ENCODE measurements at places on chromosomes 7 and 10.
A peak's percentile ranks its signal among the peaks of the same experiment; 100 is the strongest.

GRCh38 chr7:36639826-36640225 lies 84.5 kb downstream of the AOAH start:
- DNase-seq: no peak

GRCh38 chr10:59670269-59670668 lies 39.4 kb downstream of the SLC16A9 start:
- no peak for DNase-seq

- peak; percentile 50 for DNase-seq
Measured at GRCh38 chr7:31408140-31408729, 67.7 kb upstream of the NEUROD6 start.

DNA sequence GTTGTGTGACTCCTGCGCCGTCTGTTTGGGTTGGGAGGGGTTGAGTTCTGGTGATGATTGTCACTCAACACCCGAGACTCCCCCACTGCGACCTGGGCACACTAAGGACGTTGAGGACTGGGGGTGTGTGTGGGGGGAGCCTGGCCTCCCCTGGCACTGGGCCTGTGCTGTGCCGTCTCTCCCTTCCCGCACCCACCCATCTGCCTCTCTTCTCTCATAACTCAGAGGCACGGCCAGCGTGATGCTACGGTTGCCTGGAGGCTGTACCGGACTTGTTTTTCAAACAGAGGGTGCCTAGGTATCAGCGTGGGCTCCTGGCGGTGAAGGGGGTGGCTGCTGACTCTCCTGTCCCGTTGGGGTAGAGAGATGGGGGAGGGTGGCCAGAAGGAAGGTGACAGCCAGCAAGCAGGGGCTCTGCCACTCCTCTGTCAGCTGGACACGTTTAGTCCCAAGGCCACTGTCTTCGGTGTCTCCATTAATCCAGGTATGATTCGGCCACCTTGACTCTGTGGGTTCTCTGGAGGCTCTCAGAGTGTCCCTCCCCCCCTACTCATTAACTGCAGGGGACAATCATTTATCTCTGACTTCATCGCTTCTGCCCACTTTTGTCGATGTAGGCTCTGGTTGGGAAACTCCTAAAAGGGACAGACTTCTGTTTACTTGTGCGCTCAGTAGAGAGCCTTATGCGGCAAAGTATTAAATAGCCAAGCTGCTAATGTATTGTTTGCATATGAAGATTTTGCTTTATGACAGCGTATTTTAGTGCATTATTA lies 56.5 kb upstream of the PFKFB3 start:
- no peak for DNase-seq

DNA sequence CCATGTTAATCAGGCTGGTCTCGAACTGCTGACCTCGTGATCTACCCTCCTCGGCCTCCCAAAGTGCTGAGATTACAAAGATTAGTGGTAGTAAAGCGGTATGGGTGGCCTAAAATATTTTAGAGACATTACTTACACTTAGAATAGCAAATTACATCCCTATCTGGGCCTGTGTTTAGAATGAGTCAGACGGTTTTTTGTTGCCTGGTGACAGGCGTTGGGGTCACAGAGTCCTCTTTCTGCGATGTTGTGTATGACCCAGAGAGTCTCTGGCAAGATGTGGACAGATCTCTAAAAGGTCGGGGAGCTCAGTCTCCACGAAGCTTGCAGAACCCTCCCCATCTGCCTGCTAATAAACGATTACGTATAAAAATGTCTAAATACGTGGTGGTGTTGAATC lies 39.6 kb upstream of the PRKCQ start:
- DNase-seq: no peak

DNA sequence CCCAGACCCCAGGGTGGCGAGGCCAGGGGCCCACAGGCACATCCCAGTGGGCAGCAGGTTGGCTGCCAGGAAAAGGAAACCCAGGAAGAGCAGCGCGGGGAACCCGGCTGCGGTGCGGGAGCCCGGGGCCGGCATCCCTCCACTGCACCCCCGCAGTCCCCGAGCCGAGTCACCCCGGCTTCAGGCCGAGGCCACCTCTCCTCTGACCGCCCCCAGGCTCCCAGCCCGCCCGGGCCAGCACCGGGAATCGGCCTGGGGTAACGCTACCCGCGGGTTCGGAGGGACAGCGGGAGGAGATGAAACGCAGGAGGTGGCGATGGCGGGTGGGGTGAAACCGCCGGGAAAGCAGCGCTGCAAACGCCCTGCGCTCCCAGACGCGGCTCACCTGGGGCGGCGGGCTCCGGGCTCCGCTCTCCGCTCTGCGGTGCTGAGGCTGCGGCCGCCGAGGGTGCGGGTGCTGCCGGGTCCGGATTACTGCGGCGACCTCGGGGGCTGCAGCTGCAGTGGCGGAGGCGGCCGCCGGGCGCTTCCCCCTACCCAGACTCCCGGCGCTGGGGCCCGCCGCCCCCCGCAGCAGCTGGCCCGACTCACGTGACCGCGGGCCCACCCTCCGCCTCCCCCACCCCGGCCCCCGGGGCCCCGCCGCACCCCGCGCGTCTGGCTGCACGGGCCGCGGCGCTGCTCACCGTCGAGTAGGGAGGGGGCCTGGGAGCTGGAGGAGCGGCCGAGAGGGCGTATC lies at the start of gene SCRN1:
Gene SCRN1, minus strand, starts transcription at position 545 of the 739 bp plus-strand sequence. CDS start 20,734 bp downstream, outside the sequence.
- peak; percentile 13 for DNase-seq

GRCh38 chr7:93119191-93119905 lies 1.6 kb upstream of the SAMD9 start:
- DNase-seq: no peak

- DNase-seq: no peak
Measured at GRCh38 chr7:73668886-73669230, 1.2 kb downstream of the VPS37D start.

- DNase-seq: no peak
Measured at GRCh38 chr7:22194658-22195273, 162.2 kb downstream of the RAPGEF5 start.

DNA sequence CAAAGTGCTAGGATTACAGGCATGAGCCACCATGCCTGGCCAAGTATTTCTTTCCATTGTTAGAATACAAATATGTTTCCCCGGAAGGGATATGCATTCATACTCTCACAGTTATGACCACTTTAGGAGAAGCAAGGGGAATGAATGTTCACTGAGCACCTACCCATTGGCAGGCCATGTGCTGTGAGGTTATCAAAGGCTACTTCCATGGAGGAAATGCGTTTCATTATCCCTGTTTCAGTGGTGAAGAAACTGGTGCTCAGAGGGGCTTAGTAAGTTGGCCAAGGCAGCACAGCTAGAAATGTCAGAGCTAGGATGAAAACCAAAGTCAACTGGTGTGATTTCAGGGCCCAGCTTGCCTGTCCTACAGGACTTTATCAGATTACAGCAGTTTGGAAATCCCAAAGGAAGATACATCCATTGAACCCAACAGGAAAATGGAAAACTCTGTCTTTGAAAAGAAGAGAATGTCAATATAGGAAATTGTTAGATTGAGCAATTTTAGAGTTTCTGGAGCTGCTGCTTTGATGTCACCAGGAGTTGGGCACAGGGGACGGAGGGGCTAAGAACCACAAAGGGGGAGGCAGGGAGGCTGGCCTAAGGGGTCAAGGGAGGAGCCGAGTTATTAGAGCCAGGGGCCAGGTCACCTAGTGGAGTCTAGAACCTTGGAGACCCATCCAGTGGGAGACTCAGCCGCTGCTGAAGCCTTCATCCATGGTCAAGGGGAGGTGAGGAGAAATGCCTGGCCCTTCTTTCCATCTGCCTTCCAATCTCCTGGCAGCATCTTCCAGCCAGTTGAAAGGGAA lies 319.8 kb downstream of the FRMD4A start:
- DNase-seq: peak; percentile 36

- no peak for DNase-seq
Measured at GRCh38 chr7:12601302-12601869, 30.9 kb downstream of the SCIN start.

DNA sequence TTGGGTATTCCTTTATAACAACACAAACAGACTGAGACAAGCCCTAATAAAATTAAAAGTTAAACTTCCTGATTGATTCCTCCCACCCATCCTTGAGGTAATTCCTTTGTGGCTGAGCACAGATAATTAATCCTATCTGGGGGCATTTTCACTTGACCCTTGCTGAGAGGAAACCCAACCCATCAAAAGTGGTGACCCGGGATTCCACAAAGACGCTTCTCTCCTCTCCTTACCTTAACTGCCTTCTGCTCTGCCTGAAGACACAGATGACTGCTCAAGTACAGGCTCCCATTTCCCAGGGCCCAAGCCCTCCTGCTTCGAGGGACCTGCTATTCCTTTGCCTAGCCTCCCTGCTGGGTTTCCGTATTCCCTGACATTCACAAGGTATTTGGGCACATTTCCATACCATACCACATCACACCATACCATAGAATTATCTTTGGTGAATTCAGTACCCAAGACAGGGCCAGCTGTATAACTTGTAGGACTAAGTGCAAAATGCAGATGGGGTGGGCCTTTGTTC lies 9.8 kb upstream of the MAPK8 start:
- DNase-seq: no peak

DNA sequence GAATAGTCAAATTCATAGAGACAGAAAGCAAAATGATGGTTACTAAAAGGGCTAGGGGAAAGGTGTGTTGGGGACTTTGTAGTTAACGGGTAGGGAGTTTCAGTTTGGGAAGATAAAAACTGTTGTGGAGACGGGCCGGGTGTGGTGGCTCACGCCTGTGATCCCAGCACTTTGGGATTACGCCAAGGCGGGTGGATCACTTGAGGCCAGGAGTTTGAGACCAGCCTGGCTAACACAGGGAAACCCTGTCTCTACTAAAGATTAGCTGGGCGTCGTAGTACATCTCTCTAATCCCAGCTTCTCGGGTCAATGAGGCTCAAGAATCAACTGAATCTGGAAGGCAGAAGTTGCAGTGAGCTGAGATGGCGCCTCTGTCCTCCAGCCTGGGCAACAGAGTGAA lies 30.8 kb downstream of the KPNA7 start:
- no peak for DNase-seq

DNA sequence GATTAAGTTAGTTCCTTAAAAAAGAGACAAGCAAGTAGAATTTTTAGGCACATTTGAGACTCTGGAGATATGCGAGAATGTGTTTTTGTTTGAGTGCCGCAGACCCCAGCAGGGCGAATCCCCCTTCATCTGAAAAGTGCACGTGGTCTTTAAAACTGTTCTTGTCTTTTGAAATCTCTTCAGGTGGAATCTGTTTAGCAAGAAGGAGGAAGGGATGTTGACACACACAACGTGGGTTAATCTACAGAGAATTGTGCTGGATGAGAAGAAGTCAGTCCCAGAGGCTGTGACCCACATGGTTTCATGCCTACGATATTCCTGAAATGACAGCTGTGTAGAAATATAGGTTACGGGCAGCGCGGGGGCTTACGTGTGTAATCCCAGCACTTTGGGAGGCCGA lies 27.1 kb upstream of the ZFAND2A start:
- DNase-seq: no peak

DNA sequence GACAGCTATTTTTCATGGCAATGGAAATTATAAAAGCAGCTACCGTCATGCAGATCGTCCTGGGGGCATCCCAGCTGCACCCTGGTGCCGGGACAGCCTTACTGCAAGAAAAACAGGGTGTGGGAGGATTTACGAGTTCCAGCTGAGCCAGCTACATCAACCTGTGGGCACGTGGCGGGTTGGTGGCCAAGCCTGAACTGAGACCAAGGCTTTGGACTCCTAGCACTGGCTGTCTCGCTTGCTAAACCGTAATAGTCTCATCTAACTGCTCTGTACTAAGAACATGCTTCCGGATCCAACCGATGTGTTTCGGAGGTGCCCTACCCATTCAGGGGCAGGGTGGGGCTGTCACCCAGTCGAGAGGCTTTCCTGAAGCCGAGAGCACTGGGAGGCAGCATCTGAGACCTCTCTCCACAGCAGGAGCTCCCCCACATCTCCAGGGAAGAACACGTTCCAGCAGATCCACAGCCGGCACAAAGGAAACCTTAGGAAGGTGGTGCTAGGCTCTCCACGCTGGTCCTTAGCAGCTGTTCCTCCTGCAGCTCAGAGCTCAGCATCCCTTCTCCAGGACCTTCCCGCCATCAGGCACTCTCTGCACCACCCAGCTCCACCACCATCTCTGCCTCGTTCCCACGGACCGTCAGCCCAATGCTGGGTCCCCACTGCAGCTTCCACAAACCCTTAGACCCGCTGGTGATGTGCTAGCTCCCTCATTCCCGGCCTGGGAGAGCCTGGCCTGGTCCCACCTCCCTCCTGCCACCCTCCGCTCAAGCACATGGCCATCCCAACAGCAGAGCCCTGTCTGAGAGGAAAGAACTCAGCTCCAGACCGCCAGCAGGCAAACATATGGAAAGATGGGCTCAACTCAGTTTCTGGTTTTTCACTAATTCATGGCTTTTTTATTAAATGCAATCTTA lies 158.5 kb downstream of the PTPRN2 start:
- no peak for DNase-seq
